ENCODE measurements at places on chromosomes 6 and 20.

DNA sequence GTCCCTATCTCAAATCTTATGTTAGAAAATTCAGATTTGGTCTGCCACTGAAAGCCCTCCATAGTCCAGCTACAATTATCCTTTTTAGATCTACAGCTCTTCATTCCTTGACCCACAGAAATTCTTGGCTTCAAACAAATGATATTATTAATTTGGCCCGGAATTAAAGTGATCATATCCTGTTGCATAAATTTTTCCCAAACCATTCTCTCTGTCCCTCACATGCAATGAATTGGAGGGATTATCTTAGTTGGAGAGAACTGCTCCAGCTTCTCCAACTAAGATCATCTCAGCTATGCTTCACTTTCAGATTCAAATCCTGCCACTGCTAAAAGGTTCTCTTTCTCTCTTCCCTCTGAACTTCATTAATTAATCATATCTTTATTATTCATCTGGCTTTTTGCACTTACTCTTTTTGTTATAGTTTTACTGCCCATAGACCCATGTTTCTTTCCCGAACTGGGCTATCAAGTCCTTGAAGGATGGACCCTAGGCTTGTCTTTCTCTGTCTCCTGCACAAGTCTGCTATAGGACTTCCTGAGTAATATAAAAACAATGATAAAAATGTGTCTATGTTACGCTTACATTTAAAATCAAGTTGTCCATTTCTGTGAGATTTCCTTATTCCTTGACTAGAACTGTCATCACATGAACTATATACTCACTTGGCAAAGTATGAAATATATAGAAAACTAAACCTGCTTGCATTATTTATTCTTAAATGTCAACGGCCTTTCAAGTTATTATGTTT is 493.9 kb upstream of the MARCKS start:
- H3K4me3 ChIP-seq, result no peak overlapping the region
- no peaks in the 10 kb centered on the region for H3K36me3 ChIP-seq

- DNase-seq, result peak; percentile 76
- peak overlapping the region; percentile 61 for H3K27ac ChIP-seq
- no peaks in the 10 kb centered on the region for H3K36me3 ChIP-seq
- peaks cover 7% of the 10 kb centered on the region for H3K27me3 ChIP-seq
- no peaks in the 10 kb centered on the region for H3K4me1 ChIP-seq
These were observed 23.7 kb downstream of the ZNF311 start for GRCh38 chr6:28981431-28981832.

GRCh38 chr6:169720207-169720855 is 4.0 kb downstream of the PHF10 start:
- no peak overlapping the region for H3K4me3 ChIP-seq
- H3K4me1 ChIP-seq, result no peaks in the 10 kb centered on the region
- no peaks in the 10 kb centered on the region for H3K27me3 ChIP-seq
- no peak overlapping the region for H3K27ac ChIP-seq
- no peaks in the 10 kb centered on the region for H3K36me3 ChIP-seq

- no peaks in the 10 kb centered on the region for H3K27me3 ChIP-seq
- H3K4me3 ChIP-seq, result no peak overlapping the region
- H3K4me1 ChIP-seq, result no peaks in the 10 kb centered on the region
These were observed 99.2 kb downstream of the IRAK1BP1 start for GRCh38 chr6:78966542-78966941.

- H3K27ac ChIP-seq, result no peak overlapping the region
- no peaks in the 10 kb centered on the region for H3K27me3 ChIP-seq
- no peak overlapping the region for H3K4me3 ChIP-seq
- no peaks in the 10 kb centered on the region for H3K4me1 ChIP-seq
These were observed 349.2 kb downstream of the ZFAND3 start for GRCh38 chr6:38168699-38169098.

- H3K36me3 ChIP-seq, result no peaks in the 10 kb centered on the region
- no peak overlapping the region for H3K4me3 ChIP-seq
- H3K4me1 ChIP-seq, result no peaks in the 10 kb centered on the region
- DNase-seq, result no peak
- H3K27ac ChIP-seq, result no peak overlapping the region
These were observed 121.5 kb upstream of the FOXQ1 start for GRCh38 chr6:1190366-1190765.

DNA sequence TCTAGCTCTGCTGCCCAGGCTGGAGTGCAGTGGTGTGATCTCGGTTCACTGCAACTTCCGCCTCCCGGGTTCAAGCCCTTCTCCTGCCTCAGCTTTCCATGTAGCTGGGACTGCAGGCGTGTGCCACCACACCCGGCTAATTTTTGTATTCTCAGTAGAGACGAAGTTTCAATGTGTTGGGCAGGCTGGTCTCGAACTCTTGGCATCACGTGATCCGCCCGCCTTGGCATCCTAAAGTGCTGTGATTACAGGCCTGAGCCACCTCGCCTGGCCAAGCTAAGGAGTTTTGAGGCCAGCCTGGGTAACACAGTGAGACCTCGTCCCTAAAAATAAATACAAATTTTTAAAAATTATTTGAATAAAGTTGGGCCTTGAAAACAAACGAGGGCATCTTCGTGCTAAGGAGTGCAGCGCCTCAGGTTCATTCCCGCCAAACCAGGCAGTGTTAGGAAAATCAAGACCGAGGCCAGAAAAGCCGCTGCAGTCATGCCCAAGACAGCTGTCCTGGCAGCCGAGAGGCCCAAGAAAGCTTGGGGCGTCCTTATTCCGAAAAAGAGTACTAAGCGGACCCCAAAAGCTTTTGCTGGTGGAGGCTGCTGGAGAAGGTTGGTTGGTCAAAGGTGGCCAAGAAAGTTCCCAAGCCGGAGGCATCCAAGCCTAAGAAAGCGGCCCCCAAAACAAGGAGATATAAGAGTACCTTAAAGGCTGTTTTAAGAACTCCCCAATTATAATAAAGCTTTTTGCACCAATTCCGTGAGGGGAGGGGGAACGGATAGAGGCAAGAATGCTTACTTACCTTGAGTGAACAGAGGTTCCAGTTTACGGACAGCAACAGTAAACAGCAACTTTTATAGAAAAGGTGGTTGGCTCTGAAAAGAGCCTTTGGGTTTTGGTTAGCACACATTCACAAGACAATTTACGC is 109.0 kb downstream of the HFE start:
- no peaks in the 10 kb centered on the region for H3K36me3 ChIP-seq
- H3K4me3 ChIP-seq, result peak overlapping the region; percentile 87
- no peaks in the 10 kb centered on the region for H3K4me1 ChIP-seq

DNA sequence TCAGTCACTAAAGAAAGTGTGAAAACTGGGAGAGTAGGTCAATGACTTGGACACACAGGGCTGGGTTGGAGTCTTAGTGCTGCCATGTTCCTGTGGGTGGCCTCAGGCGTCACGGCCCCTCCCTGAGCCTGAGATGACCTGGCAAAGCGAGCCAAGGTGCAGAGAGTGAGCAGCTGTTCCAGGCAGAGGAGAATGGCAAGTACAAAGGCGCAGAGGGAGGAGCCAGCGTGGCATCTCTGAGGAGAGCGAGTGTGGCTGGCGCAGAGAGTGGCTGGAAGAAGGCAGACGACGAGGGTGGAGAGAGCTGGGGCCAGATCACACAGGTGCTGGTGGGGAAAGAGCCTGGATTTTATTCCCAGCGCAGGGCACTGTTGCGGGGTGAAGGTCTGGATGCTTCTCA is 20.6 kb upstream of the CHMP4B start:
- no peak overlapping the region for H3K4me3 ChIP-seq
- H3K27ac ChIP-seq, result no peak overlapping the region
- H3K4me1 ChIP-seq, result peaks cover 25% of the 10 kb centered on the region
- no peaks in the 10 kb centered on the region for H3K27me3 ChIP-seq
- no peaks in the 10 kb centered on the region for H3K36me3 ChIP-seq

DNA sequence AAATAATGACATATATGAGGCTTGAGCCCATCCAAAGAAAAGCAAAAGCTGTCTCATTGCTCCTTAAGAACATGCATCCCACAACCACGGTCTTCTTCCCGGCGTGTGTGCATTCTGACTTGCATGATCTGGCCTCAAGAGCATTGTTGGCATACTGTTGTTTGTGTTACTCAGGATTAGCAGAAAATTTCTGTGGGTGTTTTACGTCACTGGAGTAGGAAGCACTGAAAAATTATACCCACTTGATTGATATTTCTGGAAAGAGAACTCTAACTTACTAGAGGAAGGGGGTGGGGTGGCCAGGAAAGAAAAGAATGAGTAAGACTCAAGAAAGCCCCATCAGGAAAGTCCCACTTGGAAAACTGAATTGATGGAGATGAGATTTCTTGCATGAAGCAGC is 326.2 kb upstream of the PRDM1 start:
- H3K27ac ChIP-seq, result no peak overlapping the region
- H3K4me1 ChIP-seq, result peaks cover 35% of the 10 kb centered on the region
- no peak for DNase-seq
- H3K27me3 ChIP-seq, result no peaks in the 10 kb centered on the region

- H3K27me3 ChIP-seq, result peaks cover 66% of the 10 kb centered on the region
- no peak overlapping the region for H3K4me3 ChIP-seq
- no peak overlapping the region for H3K27ac ChIP-seq
- no peak for DNase-seq
These were observed 170.0 kb downstream of the GRM4 start for GRCh38 chr6:33975661-33976436.

DNA sequence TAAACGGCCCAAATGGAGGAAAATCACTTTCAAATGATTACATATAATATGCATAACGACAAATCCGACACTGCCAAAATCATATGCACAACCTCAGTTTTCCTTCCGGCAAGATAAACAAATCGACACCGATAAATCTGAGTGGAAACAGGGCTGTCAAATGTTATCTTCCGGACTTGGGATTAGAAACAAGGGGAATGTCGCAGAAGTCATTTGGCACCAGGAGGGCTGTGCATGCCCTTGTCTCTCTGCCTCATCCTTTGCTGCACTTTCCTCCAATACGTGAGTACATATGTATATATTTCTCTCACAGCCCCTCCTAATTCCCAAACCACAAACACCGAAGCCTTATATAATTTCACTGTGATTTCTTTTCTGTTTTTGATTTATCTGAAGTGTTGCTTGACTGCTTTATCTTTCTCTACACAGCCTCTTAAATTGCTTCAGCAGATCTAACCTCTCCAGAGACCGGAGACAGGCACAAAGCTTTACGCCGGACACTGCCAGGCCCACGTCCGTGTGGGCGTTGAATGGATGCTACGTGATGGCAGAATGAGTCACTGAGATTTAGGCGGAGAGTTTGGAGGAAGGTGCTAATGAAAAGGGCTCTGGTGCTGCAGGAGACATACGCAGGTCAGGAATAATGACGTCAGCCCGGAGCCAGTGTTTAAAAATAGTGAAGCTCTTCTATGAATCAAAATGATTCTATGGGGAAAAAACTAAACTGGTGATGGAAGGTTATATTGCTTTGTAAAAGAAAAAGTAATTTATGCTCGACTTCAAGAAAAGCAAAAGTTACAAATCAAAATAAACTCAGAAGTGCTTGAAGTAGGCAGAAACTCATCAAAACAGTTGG is 21.0 kb upstream of the PRELID3B start:
- H3K4me1 ChIP-seq, result no peaks in the 10 kb centered on the region
- H3K4me3 ChIP-seq, result no peak overlapping the region
- H3K36me3 ChIP-seq, result no peaks in the 10 kb centered on the region
- DNase-seq, result no peak
- no peaks in the 10 kb centered on the region for H3K27me3 ChIP-seq

GRCh38 chr6:18439581-18439980 is 52.4 kb downstream of the RNF144B start:
- H3K4me1 ChIP-seq, result no peaks in the 10 kb centered on the region
- DNase-seq, result peak; percentile 14
- no peaks in the 10 kb centered on the region for H3K27me3 ChIP-seq
- H3K36me3 ChIP-seq, result no peaks in the 10 kb centered on the region

DNA sequence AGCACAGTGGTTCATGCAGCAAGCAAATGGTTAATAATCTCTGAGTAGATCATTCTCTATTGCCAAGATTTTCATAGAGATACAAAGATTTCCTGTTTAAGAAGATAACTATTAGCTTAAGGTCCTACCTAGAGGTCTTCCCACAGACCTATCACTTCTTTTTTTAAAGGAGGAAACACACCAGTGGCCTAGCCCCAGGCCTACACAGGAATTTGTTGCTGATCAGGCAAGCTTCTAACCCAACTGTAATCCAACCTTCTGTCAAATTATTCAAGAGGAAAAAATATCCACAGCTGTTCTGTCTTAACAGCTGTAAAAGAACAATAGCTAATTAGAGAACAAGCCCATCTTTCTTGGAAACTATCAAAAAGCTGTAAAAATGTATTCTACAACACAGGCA is 332.8 kb downstream of the BTBD9 start:
- no peaks in the 10 kb centered on the region for H3K36me3 ChIP-seq
- H3K27ac ChIP-seq, result no peak overlapping the region
- peak; percentile 29 for DNase-seq
- no peaks in the 10 kb centered on the region for H3K27me3 ChIP-seq
- no peak overlapping the region for H3K4me3 ChIP-seq
- H3K4me1 ChIP-seq, result peaks cover 15% of the 10 kb centered on the region

GRCh38 chr6:75850026-75850833 is 101.2 kb downstream of the MYO6 start:
- no peak overlapping the region for H3K4me3 ChIP-seq
- no peak overlapping the region for H3K27ac ChIP-seq
- H3K36me3 ChIP-seq, result no peaks in the 10 kb centered on the region
- DNase-seq, result no peak
- H3K27me3 ChIP-seq, result no peaks in the 10 kb centered on the region

GRCh38 chr20:9052136-9052535 is 16.8 kb upstream of the PLCB4 start:
- H3K36me3 ChIP-seq, result no peaks in the 10 kb centered on the region
- no peak for DNase-seq
- H3K4me1 ChIP-seq, result no peaks in the 10 kb centered on the region
- no peak overlapping the region for H3K4me3 ChIP-seq
- no peaks in the 10 kb centered on the region for H3K27me3 ChIP-seq
- H3K27ac ChIP-seq, result no peak overlapping the region

GRCh38 chr6:169654598-169655391 is 47.0 kb downstream of the WDR27 start:
- H3K27ac ChIP-seq, result no peak overlapping the region
- no peaks in the 10 kb centered on the region for H3K4me1 ChIP-seq
- H3K36me3 ChIP-seq, result no peaks in the 10 kb centered on the region
- no peak overlapping the region for H3K4me3 ChIP-seq

- H3K4me3 ChIP-seq, result no peak overlapping the region
- no peak overlapping the region for H3K27ac ChIP-seq
- no peaks in the 10 kb centered on the region for H3K36me3 ChIP-seq
- H3K27me3 ChIP-seq, result no peaks in the 10 kb centered on the region
These were observed 91.9 kb downstream of the FAM217A start for GRCh38 chr6:3987053-3987452.

DNA sequence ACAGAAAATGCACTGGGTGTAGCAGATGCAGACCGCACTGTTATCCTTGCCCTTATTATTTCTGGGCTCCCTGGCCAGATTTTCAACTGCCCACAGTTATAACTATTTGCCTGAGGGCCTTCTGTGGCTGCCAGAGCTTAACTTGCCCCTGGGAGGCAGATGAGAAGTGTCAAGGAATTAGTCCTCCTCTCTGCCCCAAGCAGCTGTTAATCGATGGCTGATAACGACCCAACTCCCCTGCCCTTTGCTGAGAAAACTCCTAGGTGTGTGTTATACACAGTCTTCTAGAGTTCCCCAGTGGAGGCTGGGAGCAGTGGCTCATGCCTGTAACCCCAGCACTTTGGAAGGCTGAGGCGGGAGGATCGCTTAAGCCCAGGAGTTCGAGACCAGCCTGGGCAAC is 44.4 kb upstream of the SHLD1 start:
- H3K36me3 ChIP-seq, result no peaks in the 10 kb centered on the region
- H3K27ac ChIP-seq, result no peak overlapping the region
- no peaks in the 10 kb centered on the region for H3K4me1 ChIP-seq
- no peaks in the 10 kb centered on the region for H3K27me3 ChIP-seq
- DNase-seq, result no peak
- H3K4me3 ChIP-seq, result no peak overlapping the region
